Endodermal cell (in vitro differentiated cells): ENCODE measurements at places on chromosomes 2 and 18. TPM values are rescaled to one million over a fixed set of nuclear protein-coding genes. Genes with fewer than 3 reads are reported as not detected.

Gene MLPH
- 0.75 and 2.7 TPM in 2 replicates for total RNA-seq

Gene ZC3H6
- total RNA-seq: 21.5 to 26.4 TPM (median 24.0 TPM) in 3 replicates

Gene COL6A3
- 0.27 to 0.56 TPM (median 0.40 TPM) in 3 replicates for total RNA-seq

Gene IL36G
- total RNA-seq: 0.40 to 1.2 TPM in 2 of 3 replicates, not detected in the other

Gene SNRPD1
- total RNA-seq: 63.9 to 114 TPM (median 104 TPM) in 3 replicates

Gene CYTIP
- total RNA-seq: 0.31 and 0.70 TPM in 2 replicates

Gene GKN1
- total RNA-seq: not detected in 2 replicates

Gene TEX44
- total RNA-seq: not detected in 2 replicates

Gene MAP4K4
- total RNA-seq: 136 and 142 TPM in 2 replicates

Gene CREG2
- total RNA-seq: 0.13 and 0.27 TPM in 2 replicates

Gene SIX3
- 5.7 and 7.5 TPM in 2 replicates for total RNA-seq

DNA sequence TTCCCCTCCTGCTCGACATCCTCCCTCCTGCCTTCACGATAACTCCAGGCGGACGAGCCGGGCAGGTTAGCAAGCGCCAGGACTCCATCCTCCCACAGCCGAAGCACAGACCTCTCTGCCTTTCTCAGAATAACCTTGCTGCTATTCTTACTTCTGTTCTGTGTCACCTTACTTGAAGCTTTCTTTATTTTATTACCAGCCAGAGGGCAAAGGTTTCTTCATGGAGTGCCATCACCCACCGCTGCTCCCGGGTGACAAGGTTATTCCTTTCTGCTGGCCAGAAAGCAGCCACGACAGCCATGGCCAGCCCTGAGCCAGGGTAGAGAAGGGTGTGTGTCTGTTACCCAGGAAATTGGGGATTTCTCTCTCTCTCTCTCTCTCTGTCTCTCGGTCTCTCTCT is 227.1 kb downstream of the ANAPC1 start:
- peak; percentile 38 for DNase-seq

DNA sequence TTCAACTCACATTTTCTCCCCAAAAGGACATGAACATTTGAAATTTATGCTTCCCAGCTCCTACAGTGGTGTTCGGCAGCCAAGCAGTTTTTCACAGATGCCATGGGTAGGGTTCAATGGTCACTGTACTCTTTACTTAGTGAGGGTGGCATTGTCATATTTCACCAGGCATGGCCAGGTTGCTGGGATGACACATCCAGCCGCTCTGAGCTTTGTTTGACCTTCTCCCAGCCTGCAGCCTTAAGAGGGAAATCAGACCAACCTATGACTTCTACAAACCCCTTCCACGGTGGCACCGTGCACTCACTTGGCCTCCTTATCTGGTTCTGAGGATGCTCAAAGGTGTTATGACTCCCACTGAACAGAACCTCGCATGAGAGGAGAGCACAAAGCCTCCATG is 108.4 kb upstream of the SH3BP4 start:
- no peak for DNase-seq

- DNase-seq: no peak
Observed at GRCh38 chr2:235609321-235609720, 115.5 kb downstream of the AGAP1 start.

DNA sequence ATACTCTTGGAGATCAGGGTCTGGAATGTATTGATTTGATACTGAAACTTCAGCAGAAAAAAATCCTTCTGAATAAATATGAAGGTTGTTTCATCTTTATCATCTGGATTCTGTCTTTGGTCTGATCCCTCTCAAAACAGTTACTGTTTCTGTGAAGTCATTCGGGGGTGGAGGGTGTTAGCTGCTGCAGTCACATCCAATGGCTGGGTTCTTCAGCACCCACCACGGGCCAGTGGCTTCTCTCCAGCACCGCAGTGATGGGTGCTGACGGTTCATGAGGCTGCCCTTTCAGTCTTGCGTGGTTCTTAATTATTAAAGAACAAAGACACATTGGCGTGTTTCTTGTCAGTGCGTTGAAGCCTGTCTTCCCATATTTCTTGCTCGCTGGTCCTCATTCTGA is 148.0 kb downstream of the LDLRAD4 start:
- DNase-seq: peak; percentile 48

DNA sequence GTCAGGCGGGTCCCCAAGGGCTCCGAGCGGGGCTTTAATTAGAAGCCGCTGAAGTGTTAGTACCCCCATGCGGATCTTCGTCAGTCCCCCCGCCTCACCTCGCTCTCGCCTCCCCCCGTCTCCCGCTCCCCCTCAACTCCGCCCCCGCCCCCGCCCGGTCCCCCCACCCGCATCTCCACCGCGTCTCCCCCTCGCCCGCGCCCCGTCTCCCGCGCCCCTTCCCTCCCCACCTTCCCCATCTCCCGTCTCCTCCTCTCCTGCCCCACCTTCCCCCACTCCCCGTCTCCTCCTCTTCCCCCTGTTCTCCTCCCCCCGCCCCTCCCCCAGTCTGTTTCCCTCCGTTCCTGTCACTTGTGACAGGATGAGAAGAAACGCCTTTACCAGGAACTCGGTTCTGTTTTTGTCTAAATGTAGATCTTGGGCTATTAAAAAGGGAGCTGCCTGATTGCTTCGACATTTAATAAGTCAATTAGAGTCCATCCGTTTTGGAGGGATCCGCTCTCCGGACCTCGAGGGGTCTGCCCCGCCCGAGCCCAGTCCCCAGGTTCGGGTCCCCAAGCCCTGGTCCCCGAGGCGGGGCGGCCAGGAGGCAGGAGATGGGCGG is 969 bp upstream of the ALKAL2 start:
- DNase-seq: peak; percentile 71

- DNase-seq: no peak
Observed at GRCh38 chr2:121386707-121387106, 101.7 kb upstream of the TFCP2L1 start.

DNA sequence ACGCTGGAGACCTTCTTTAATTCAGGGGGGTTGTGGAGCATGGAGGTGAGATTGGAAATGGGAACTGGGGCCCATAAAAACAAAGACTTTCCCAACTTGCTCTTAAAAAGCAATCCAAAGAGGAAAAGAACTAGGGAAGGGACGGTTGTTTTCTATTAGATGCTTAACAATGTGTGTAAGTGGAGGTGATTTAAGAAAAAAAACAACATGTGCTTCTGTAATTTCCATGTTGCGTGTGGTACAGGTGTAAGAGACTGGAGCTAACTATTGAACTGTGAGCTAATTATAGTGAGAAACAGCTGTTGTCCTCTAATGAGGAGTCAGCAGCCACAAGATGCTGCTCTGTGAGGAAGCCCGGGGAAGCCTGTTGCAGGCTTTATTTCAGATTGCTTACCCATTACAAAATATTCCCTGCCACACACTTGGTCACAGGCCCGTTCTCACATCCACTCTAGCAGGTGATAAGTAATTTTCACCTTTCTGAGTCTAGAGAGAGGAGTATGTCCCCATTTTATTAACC is 280.6 kb upstream of the PARD3B start:
- no peak for DNase-seq

GRCh38 chr2:162885281-162886070 is 46.9 kb upstream of the KCNH7 start:
- no peak for DNase-seq

GRCh38 chr2:69911985-69912563 is 2.8 kb upstream of the MXD1 start:
- no peak for DNase-seq

- peak; percentile 75 for DNase-seq
Observed at GRCh38 chr2:102478686-102479470, 5.9 kb downstream of the SLC9A4 start.

DNA sequence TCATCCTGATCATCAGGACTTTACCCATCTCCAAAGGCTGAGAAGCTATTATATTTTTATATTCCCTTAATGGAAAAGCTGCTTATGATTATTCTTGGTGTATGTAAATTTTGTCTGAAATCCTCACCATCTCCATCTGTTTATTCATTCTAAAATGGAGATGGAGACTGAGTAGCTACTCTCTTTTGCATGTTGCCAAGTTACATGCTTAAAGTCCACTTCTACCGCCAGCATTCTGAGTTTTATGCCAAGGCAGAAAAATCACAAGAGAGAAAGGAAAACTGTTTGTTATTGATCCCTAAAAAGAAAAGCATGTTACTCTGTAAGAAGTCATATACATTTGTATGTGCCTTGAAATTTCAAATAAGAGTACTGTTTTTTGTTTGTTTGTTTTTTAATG is 94.4 kb upstream of the NOSTRIN start:
- DNase-seq: no peak

DNA sequence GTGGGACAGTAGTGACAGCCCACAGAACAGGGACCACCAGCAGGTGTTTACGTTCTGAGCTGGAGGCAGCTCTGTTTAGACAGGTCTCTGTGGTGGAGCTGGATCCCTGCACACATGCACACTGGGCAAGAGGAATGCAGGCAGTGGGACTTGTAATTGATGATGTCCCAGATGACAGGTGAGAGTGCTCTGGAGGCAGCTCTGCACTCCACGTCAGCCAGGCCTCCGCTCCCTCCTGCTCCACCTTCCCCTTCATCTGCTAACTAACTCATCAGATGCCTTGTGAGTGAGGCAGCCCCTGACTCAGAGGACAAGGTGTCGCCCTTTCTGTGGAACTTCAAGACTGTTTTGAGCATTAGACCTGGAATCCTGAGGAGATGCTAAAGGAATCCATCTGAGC is 53.2 kb downstream of the SH3YL1 start:
- DNase-seq: no peak

DNA sequence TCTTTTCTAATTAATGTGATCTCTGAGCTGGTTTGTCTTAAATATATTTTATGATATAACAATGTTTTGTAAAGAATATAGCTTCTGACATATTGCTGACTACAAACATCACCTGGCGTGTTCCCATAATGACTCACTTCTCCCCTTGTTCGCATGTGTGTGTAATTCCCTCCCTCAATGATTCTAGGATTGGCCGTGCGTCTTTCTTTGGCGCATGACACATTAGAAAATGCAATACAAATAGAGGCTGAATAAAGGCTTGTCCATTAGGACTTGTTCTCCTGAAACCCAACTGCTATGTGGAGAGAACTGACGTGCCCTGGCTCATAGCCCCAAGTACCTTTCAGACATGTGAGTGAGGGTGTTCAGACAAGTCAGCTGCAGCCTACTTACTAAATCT is 159.7 kb upstream of the CDH20 start:
- no peak for DNase-seq

GRCh38 chr2:181058378-181059269 is 78.2 kb downstream of the UBE2E3 start:
- peak; percentile 65 for DNase-seq

DNA sequence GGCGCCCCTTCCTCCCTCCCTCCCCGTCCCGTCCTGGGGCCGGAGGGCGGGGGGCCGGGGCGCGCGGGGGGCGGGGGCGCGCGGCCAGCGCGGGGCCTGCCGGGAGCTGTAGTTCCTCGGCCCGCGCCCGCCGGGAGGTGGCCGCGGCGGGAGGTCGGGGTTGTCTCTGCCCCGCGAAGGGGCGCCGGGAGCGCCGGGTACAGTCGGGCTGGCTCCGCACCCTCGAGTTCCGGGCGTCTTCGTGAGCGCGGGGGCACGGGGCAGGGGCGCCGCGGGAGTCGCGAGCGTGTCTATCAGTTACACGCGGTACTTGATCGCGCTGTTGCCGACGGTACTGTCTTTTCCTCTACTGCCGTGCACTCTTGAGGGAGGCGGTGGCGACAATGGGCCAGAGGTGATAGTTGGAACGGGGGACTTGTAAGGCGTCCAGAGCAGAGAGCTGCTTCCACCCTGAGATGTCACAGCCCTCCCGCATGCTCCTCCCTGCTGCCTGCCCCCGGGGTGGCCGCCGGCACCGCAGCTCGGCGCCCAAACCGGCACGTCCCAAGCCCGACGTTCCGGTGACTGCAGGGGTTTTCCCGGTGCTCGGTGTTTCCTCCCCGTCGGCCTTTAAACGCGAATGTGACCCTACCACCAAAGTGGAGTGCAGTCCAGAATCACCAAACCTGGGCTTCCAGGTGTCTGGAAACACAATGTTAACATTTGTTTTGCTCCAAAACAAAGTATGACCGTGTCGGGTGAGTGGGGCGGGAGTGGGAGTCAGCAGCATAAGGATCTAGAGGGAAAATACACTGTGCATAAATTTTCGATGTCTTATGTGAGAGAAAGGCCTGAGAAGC is at the start of gene PRKD3:
Gene PRKD3, minus strand, starts transcription at position 48 of the 839 bp plus-strand sequence. CDS start 8,309 bp downstream, outside the sequence.
- peak; percentile 91 for DNase-seq

DNA sequence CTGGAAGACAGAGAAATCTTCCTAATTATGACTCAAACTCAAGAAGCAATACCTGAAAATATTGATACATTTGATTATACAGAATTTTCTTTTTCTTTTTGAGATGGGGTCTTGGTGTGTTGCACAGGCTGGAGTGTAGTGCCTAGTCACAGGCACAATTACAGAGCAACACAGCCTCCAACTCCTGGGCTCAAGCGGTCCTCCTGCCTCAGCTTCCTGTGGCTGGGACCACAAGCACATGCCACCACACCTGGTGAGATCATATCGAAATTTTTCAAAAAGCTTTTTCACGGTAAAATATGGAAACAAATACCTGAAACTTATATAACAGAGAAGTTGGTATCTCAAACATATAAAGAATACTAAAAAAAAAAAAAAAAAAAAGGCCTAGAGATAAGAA is 27.9 kb downstream of the TGFBRAP1 start:
- peak; percentile 5 for DNase-seq

GRCh38 chr2:149808556-149808955 is 221.0 kb upstream of the MMADHC start:
- DNase-seq: no peak

- no peak for DNase-seq
Observed at GRCh38 chr2:127288274-127288673, 5.7 kb downstream of the ERCC3 start.

GRCh38 chr2:105384861-105385260 is 14.0 kb downstream of the FHL2 start:
- no peak for DNase-seq

DNA sequence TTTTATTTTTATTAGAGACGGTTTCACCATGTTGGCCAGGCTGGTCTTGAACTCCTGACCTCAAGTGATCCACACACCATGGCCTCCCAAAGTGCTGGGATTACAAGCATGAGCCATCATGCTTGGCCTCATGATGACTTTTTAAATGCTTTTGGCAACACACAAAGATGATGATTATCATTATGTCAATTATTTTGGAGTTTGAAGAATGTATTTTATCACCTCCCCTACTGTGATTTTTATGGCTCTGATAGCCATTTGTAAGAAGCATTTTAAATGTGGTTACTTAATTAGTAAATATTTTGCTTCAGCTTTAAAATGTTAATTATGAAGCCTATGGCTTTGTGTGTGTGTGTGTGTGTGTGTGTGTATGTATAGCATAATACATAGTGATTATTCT is 45.1 kb upstream of the RAB27B start:
- no peak for DNase-seq

- peak; percentile 60 for DNase-seq
Observed at GRCh38 chr2:26148501-26148900, 24.4 kb upstream of the GAREM2 start.
